A549 treated with Mapracorat at 1 μM for 4 hours (cell line): ENCODE measurements at places on chromosomes 3 and 15. TPM values are rescaled to one million over a fixed set of nuclear protein-coding genes. Genes with fewer than 3 reads are reported as not detected.

Gene CAMK2N2
- 0.86 to 1.9 TPM (median 1.6 TPM) in 5 replicates for total RNA-seq

Gene ISL2
- 2.4 to 3.9 TPM (median 3.5 TPM) in 5 replicates for total RNA-seq

Gene DCLK3
- not detected in 5 replicates for total RNA-seq

Gene VILL
- 0.07 to 0.32 TPM (median 0.18 TPM) in 4 of 5 replicates, not detected in the other for total RNA-seq

Gene TNFAIP8L3
- total RNA-seq: 23.0 to 30.6 TPM (median 25.9 TPM) in 5 replicates

Gene GATM
- 1.8 to 2.9 TPM (median 2.5 TPM) in 5 replicates for total RNA-seq

Gene SLC12A1
- not detected in 5 replicates for total RNA-seq

Gene ITIH1
- total RNA-seq: not detected in 5 replicates

Gene RHOA
- 449 to 503 TPM (median 464 TPM) in 5 replicates for total RNA-seq

Gene CHRD
- total RNA-seq: 0.13 to 0.46 TPM (median 0.15 TPM) in 4 of 5 replicates, not detected in the other

Gene CHL1
- not detected in 5 replicates for total RNA-seq

Gene NUTM1
- not detected in 5 replicates for total RNA-seq

Gene INKA1
- 1.4 to 3.1 TPM (median 2.1 TPM) in 5 replicates for total RNA-seq

Gene ADAMTS17
- 0.12 to 0.27 TPM (median 0.24 TPM) in 4 of 5 replicates, not detected in the other for total RNA-seq

Gene PPP1R14D
- total RNA-seq: 0.20 to 0.33 TPM in 2 of 5 replicates, not detected in the others

Gene PLXND1
- total RNA-seq: 81.7 to 104 TPM (median 95.4 TPM) in 5 replicates

Gene CPNE4
- total RNA-seq: 4.9 to 8.8 TPM (median 5.9 TPM) in 5 replicates

Gene B3GALNT1
- 0.08 to 0.27 TPM (median 0.22 TPM) in 5 replicates for total RNA-seq

Gene CA12
- 156 to 188 TPM (median 179 TPM) in 5 replicates for total RNA-seq

Gene HDC
- total RNA-seq: 0.08 to 0.10 TPM (median 0.08 TPM) in 3 of 5 replicates, not detected in the others

Gene SELENOK
- 16.9 to 27.7 TPM (median 20.9 TPM) in 5 replicates for total RNA-seq

Gene SPRED1
- total RNA-seq: 6.3 to 9.1 TPM (median 7.6 TPM) in 5 replicates

Gene PTPRG
- total RNA-seq: 1.9 to 2.9 TPM (median 2.4 TPM) in 5 replicates

Gene RGMA
- 0.10 to 0.56 TPM (median 0.22 TPM) in 5 replicates for total RNA-seq

Gene DUOXA1
- 0.06 to 0.34 TPM (median 0.15 TPM) in 4 of 5 replicates, not detected in the other for total RNA-seq

Gene ATP13A4
- total RNA-seq: not detected in 5 replicates

Gene SLCO2A1
- 0.02 to 0.44 TPM (median 0.15 TPM) in 5 replicates for total RNA-seq

Gene CAPN3
- total RNA-seq: 0.21 to 0.40 TPM (median 0.27 TPM) in 5 replicates

Gene MESP2
- 0.27 to 0.72 TPM (median 0.46 TPM) in 5 replicates for total RNA-seq

Gene SYNM
- 32.3 to 37.2 TPM (median 33.7 TPM) in 5 replicates for total RNA-seq

Gene REC114
- total RNA-seq: not detected in 5 replicates

Gene LINGO1
- 6.0 to 10.4 TPM (median 9.8 TPM) in 5 replicates for total RNA-seq

Gene ETFA
- total RNA-seq: 243 to 265 TPM (median 258 TPM) in 5 replicates

Gene ITIH4
- total RNA-seq: 0.63 to 1.9 TPM (median 0.87 TPM) in 5 replicates

Gene ABHD6
- 9.0 to 10.9 TPM (median 10.6 TPM) in 5 replicates for total RNA-seq

Gene CCR8
- total RNA-seq: not detected in 5 replicates

Gene DGKG
- total RNA-seq: 5.7 to 11.4 TPM (median 7.2 TPM) in 5 replicates

Gene CLSTN2
- 0.02 to 0.08 TPM (median 0.04 TPM) in 5 replicates for total RNA-seq

Gene ZBED2
- 0.10 to 0.32 TPM (median 0.22 TPM) in 5 replicates for total RNA-seq

Gene GOLGA6D
- total RNA-seq: 0.07 to 0.14 TPM in 2 of 5 replicates, not detected in the others

Gene LEKR1
- 0.57 to 2.1 TPM (median 0.73 TPM) in 5 replicates for total RNA-seq

Gene C3orf22
- total RNA-seq: not detected in 5 replicates

Gene TICRR
- 10.9 to 13.5 TPM (median 12.0 TPM) in 5 replicates for total RNA-seq

Gene SCAMP5
- 10.3 to 14.6 TPM (median 12.4 TPM) in 5 replicates for total RNA-seq

Gene PLCD1
- 3.3 to 5.1 TPM (median 3.7 TPM) in 5 replicates for total RNA-seq

Gene MITF
- total RNA-seq: 4.7 to 8.7 TPM (median 6.1 TPM) in 5 replicates

Gene NXPE3
- total RNA-seq: 18.7 to 25.5 TPM (median 21.0 TPM) in 5 replicates

Gene SLC22A13
- total RNA-seq: not detected in 5 replicates

Gene PIGB
- 10.6 to 15.3 TPM (median 13.3 TPM) in 5 replicates for total RNA-seq

Gene IGSF11
- total RNA-seq: 2.7 to 4.7 TPM (median 4.3 TPM) in 5 replicates

Gene ZNF502
- 1.6 to 2.3 TPM (median 1.6 TPM) in 5 replicates for total RNA-seq

Gene TMEM39A
- 14.6 to 27.2 TPM (median 22.1 TPM) in 5 replicates for total RNA-seq

Gene CPN2
- total RNA-seq: not detected in 5 replicates

Gene BOC
- total RNA-seq: 4.6 to 6.3 TPM (median 5.7 TPM) in 5 replicates

Gene HHATL
- total RNA-seq: not detected in 5 replicates

Gene GOLGA6L4
- 0.29 to 1.3 TPM (median 0.87 TPM) in 5 replicates for total RNA-seq

Gene LYZL4
- total RNA-seq: not detected in 5 replicates

Gene CYP8B1
- not detected in 5 replicates for total RNA-seq
